ENCODE measurements at places on chromosomes 12 and 14.

GRCh38 chr12:20274008-20274407 lies 94.3 kb upstream of the PDE3A start:
- DNase-seq: no peak

DNA sequence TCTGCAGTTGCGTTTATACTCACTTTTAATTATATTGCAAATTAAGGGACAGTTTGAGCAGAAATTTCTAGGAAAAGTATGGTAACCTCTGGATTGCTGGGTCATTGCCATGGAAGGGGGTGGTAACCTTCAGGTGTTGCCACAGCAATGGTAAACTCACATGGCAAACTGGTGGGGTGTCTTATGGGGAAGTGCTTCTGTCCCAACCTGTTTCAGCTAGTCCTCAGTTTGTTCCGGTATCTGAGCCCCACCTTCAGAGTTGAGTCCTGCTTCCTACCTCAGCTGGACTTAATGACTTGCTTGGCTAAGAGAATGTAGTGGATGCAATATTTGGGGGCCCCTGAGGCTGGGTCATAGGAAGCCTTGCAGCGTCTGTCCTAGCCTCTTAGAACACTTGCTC lies 7.3 kb upstream of the CLMN start:
- no peak for DNase-seq

DNA sequence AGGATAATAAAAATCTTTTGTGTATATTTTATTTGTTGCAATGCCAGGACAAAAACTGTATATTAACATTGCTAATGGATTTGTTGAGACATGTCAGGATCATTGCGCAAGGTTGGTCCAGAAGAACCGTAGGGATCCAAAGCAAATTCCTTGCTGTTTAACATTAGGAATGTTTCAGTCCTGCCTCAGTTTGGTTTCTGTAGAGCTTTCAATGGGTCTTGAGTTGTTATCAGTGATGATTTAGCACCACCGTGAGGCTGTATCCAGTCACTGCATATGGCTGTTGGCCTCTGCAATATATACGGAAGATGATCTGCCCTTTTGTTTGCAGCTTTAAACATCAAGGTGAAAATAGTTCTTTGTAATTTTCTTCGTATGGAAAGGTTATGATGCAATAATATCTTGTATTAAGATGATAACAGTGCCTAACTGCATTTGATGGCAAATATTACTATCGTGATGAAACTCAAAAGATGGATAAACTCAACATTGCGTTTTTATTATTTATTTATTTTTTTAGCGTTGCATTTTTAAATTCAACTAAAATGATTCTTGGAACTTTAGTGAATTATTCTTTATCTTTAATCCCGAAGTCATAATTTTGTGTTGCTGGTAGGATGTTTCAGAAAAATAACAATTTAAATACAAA lies 231.2 kb downstream of the AKAP6 start:
- peak; percentile 95 for DNase-seq

DNA sequence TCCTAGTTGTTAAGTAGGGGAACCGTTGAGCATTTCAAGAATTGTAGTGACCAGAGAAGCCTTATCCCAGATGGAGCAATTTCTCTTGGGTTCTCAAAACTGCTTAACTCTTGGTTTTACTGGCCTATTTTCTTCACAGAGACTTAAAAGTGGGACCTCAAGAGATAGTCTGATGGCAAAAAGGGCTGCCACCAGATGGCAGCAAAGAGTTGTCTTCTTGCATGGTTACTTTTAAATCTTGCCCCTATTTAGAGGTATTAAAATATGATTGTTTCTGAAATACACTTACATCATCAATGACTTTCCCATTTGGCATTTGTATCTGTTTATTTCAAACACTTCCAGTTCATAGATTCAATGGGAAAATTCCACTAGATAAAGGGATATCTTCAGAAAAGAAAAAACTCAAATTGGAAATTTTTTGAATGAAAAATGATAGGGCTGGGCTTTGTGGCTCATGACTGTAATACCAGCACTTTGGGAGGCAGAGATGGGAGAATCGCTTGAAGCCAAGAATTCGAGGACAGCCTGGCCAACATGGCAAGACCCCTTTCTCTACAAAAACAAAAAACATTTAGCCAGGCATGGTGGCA lies 69.9 kb upstream of the CNTN1 start:
- peak; percentile 84 for DNase-seq

DNA sequence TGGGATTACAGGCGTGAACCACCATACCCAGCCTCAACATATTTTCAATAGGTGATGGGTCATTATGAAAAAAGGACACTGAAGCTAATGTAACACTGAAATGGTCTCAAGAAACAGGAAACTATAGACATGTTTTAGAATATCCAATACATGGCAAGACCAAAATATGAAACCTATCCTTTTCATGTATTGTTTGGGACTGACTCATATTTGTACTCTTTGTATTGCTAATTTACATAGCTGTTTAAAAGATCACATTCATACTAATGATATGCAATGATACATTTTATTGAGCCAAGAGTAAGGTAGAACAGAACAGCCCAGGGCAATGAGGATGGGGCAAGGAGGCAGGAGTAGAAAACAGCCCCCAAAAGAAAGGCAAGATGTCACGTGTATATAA lies 32.6 kb downstream of the RESF1 start:
- DNase-seq: no peak

DNA sequence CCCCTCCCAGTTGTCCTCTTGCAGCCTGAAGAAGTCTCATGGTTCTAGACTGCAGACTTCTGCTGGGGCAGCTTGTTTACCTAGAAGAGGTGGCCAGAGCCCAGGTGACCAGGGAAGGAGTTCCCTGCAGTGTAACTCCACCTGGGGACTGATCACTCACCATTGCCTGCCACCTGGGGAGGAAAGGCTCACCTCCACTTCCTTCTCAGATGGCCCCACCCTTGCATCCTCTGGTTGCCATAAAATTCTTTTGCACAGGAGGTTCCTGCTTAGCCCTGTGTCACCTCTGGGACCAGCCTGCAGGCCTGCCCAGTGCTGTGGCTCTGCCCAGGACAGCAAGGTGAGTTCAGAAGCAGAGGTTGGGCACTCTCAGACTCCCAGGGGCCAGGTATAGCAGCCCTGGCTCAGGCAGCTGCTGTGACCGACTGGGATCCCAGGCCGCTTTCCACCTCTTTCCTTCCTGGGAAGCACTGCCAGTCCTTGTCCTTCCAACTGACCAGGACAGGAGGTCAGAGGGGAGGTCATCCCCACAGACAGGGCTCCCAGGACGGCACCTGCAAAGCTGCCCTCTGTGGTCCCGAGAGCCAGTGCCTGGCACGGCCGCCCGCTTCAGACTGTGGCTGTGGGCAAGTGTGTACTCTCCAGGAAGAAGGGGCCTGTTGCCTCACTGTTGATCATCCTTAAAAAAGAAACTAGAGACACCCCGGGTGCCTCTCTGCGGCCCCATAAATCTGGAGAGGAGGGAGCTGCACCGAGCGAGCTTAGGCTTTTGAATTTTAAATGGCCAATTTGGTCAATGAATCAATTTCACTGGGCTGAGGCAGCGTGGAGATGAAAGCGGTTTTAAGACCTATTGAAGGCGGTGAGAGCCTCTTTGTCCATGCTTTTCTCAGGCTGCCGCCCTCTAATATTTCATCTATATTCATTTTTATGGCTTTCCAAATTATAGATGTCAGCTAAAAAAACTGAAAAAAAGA lies 79.5 kb upstream of the C14orf180 start:
- DNase-seq: no peak

DNA sequence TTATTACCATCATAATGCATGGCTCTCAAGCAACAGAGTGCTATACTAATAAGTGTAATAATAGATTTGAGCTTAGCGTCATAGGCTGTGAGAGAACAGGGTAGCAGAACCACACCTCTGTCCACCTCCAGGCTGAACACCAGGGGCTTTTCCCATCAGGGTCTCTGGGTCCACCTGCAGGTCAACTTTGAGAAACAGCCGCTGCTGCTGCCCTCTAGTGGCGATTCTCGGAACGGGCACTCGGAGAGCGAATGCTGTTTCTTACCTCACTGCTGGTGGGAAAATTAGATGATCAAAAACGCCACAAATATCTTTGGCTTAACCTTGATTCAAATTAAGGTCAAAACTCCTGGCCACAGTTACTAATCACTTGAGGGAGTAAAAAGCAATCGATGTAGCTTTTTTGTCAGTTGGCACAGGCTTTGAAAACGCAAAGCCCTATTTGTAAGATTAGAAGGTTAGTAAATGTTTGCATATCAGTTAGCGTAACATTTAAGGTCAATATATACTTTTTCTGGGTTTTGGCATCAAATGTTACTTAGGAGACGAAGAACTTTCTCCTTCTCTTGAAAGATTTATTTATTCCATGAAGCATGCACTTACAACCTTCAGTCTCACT lies 127.9 kb upstream of the TMEM132D start:
- peak; percentile 64 for DNase-seq

GRCh38 chr14:89534902-89535685 lies 118.1 kb upstream of the FOXN3 start:
- peak; percentile 58 for DNase-seq

- no peak for DNase-seq
Observed at GRCh38 chr14:84152452-84152851, 1377.5 kb upstream of the FLRT2 start.

Measured in adipocyte (in vitro differentiated cells).